Progenitor cell of endocrine pancreas (in vitro differentiated cells): ENCODE measurements at places on chromosomes 7 and 10. TPM values are rescaled to one million over a fixed set of nuclear protein-coding genes. Genes with fewer than 3 reads are reported as not detected.

The ADD3 gene
- 111 and 117 TPM in 2 replicates for total RNA-seq

The RNF148 gene
- total RNA-seq: 0.26 and 0.40 TPM in 2 replicates

The NOD1 gene
- total RNA-seq: 2.9 and 3.6 TPM in 2 replicates

The ANXA11 gene
- total RNA-seq: 120 and 126 TPM in 2 replicates

The UNCX gene
- not detected in 2 replicates for total RNA-seq

The NEBL gene
- 13.2 and 17.2 TPM in 2 replicates for total RNA-seq

The CLCN1 gene
- total RNA-seq: 0.09 and 0.14 TPM in 2 replicates

The PRSS1 gene
- total RNA-seq: 26.9 and 32.1 TPM in 2 replicates

The SMKR1 gene
- total RNA-seq: 1.7 and 2.3 TPM in 2 replicates

The LYZL2 gene
- not detected in 2 replicates for total RNA-seq

The DRGX gene
- not detected in 2 replicates for total RNA-seq
